ENCODE measurements at places on chromosomes 7 and 10.

- no peak for DNase-seq
Observed at GRCh38 chr10:27636816-27637215, 108.8 kb downstream of the MKX start.

DNA sequence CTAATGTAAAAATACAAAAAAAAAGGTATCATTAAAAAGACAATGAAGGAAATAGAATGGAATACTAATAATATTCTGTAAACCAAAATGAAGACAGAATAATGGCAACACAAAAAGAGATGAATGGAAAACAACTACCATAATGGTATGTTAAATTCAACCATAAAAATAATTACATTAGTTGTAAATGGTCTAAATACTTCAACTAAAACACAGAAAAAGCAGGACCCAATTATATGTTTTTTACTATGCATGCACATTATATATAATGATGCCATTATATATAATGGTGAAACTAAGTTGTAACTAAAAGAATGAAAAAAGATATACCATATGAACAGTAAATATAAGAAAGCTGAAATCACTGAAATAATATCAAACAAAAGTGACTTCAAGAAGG is 76.5 kb downstream of the CUBN start:
- DNase-seq, result no peak

DNA sequence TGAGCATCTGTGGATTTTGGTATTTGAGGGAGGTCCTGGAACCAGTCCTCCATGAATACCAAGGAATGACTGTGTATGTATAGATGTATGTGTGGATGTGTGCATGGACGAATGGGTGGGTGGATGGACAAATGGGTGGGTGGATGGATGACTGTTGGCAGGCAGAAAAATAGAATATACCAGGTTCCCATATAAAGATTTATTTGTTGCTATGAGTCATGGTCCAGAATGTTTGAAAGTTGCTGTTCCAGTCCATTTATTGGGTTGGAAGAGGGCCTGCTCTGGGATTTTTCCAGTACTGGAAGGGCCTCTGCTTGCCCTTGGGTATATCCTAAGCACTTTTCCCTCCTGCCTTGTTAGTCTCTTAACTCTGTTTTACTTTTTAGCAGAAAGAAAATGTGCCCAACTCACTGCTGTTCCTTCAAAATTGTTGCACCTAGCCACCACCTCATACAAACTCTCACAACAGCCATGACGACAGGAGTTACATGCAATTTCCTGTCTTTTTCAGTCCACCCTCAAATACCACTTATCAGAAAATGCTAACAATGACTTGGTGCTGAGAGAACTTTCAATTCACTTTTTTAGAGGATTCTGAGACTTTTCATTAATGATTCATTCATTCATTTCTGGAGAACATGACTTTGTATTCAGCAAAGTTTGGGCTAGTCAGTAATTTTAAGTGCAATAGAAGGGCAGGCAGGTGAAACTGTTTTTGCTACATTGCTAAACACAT is 108.1 kb downstream of the EEPD1 start:
- no peak for DNase-seq

GRCh38 chr7:75579899-75580298 is 87.8 kb downstream of the SPDYE5 start:
- no peak for DNase-seq

- DNase-seq, result no peak
Observed at GRCh38 chr10:103278537-103278823, 1.5 kb downstream of the INA start.

- DNase-seq, result no peak
Observed at GRCh38 chr7:141568227-141568626, 17.0 kb downstream of the AGK start.

DNA sequence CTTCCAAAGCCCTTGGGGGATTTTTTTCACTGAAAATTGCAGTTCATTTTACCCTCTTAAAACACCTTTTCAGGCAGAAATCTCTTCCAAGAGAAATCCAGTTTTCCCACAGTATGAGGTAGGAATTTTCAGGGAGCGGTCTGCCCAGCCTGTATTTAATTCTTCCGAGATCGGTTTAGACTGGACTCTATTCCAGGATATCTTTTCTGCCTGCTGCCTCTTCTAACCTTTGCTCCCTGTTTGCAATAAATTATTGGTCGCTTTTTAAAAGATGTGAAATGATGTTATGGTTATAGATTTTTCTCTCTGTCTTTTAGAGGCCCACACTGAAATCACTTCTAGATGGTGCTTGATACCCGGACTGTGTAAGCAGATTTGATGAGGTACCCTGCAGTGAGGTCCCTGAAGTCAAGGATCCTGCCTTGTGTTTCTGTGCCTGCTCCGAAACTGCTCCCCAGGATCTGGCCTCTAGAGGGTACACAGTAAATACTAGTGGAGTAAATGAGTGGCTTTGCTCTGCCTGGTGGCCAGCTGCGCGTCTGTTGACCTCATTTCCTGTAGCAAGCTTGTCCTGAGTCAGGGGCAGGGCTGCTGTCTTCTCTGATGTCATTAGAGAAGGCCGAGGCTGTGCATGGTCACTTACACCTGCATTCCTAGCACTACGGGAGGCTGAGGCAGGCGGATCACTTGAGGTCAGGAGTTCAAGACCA is 191.6 kb downstream of the FANK1 start:
- peak; percentile 38 for DNase-seq

DNA sequence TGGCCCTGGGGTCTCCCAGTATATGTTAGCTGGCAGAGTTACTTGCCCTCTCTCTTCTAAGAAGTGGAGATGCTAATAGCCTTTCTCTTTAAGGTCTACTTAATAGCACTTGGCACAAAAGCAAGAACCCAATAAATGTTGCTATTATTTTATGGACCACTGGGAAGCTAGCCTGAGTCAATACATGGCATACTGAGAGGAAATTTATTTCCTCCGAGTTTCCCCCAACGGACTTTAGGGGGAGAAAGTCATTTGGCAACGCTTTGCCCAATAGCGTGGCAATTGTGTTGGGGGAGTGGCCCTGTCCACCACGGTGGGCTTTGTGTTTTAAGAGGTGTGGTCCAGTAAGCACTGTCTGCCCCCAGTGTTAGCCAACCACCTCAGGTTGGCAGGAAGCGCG is 87.4 kb upstream of the SMNDC1 start:
- no peak for DNase-seq

DNA sequence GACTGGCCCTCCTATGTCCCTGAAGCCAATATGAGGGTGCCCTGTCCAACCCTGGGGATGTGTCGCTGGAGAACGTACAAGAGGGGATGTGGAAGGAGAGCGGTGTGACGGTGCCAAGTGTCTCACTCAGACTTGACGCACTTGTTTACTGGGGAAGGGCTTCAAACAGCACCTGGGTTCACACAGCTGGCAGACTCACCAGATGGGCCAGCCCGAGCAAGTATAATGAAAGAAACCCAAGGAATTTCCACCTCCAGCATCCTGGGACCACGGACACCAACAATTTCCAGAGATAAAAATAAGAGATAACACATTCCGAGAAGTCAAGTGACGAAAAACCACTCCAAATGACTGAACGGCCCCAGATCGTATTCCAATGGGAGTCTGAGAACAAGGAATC is 5.3 kb downstream of the ATP5MF start:
- DNase-seq, result no peak

DNA sequence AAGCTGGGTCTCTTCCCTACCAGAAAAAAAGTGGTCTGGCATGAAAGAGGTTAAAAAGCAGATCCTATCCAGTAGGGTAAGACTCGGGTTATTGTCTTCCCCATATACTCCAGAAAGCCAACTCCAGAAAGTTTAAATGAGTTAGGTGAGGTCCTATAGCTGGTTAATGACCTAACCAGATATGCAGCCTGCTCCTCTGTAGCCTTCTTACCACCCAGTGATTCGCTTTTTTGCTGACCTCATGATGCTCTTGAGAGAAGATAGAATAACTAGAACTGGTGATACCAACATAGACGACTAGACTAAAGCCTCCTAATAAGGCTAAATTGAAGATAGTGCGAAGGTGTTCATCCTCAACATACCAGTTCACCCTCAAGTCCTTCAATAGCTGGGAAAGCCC is 675 bp upstream of the GIMAP1 start:
- DNase-seq, result no peak

DNA sequence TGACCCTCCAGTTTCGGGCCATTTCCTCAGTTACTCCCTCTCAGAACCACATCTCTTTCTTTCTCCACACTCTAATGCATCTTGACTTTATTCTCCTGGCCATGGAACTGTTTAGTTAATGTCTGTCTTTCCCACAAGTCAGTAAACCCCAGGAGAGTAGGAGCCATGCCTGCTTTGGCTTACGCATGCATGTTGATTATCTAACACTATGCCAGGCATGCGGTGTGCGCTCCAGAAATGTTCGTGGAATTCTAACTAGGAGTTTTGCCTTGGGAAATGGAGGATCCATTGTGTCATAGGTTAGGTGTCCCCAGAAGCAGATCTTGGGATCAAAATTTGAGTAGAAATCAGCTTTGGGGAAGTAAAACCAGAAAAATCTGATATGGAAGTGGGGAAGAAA is 308.9 kb downstream of the GRID1 start:
- DNase-seq, result no peak

DNA sequence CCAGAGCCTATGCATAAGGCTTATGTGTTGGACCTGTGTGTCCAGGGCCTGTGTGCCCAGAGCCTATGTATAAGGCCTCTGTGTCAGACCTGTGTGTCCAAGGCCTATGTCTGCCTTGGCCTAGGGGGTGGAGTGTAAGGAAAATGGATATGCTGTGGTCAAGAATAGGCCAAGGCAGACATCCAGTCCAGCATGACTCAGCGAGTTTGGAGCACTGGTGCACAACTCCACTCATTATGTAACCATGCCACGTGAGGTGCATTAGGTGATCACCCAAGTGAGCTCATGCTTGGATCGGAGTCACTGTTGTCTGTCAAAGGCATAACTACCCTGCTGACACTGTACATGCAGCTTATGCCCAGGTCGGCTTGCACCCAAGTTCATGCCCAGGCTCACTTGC is 238.9 kb downstream of the CACNA2D1 start:
- DNase-seq, result peak; percentile 70

GRCh38 chr10:30233186-30233959 is 115.7 kb downstream of the MTPAP start:
- DNase-seq, result peak; percentile 24

DNA sequence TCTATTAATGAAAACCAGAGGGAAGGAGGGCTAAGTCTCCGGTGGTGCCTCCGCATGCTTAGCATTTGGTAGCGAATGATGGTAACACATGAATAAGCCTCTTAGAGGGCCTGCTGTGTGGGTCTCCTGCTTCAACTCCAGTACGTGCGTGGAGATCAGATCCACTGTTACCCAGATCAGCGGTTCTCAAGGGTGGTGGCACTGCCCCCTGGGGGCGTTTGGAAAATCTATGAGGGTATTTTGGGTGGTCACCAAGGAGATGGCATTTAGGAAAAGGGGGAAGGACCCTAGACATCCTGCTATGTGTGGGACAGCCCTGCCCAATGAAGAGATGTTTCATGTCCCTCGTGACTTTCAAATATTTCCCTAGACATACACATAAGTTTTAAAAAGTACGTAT is 57.1 kb upstream of the TM9SF3 start:
- DNase-seq, result no peak

GRCh38 chr7:141649137-141649864 is 52.7 kb downstream of the DENND11 start:
- no peak for DNase-seq

DNA sequence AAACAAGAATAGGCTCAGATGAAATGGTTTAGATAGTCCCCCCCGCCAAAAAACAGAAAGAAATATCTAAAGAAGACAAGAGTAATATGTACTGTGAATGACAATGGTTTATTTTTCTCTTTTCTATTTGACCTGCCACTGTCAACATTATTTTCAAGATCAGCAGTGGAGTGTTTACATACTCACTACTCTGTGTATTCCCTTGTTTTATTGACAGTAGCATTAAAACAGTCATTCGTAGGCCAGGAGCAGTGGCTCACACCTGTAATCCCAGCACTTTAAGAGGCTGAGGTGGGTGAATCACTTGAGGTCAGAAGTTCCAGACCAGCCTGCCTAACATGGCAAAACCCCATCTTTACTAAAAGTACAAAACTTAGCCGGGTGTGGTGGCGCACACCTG is 245.3 kb upstream of the SLC26A5 start:
- no peak for DNase-seq

- DNase-seq, result no peak
Observed at GRCh38 chr10:17076626-17077345, 52.8 kb downstream of the CUBN start.

GRCh38 chr7:48035967-48036478 is 680 bp downstream of the C7orf57 start:
- DNase-seq, result peak; percentile 4

DNA sequence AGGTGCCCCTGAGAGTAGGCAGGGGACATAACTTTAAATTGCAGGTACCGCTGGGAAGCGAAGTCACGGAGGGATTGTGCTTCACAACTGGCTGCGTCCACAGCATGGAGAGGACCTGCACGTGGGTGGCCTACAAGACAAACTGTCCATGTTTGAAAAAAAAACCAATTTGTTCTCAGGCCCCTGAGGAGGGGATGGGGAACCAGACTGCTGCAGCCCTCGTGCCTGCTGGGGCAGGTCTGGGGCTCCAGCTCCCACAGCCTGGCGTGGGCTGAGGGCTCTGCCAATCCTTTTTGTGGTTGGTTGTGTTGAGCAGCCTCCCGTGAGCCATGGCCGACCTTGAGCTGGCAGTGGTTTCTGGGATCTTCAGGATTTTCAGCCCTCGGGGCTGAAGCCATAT is 9.7 kb downstream of the SFRP5 start:
- DNase-seq, result no peak

- peak; percentile 29 for DNase-seq
Observed at GRCh38 chr10:114824391-114824790, 2.8 kb downstream of the FHIP2A start.

GRCh38 chr10:126475074-126475691 is 86.9 kb upstream of the ADAM12 start:
- DNase-seq, result peak; percentile 48

DNA sequence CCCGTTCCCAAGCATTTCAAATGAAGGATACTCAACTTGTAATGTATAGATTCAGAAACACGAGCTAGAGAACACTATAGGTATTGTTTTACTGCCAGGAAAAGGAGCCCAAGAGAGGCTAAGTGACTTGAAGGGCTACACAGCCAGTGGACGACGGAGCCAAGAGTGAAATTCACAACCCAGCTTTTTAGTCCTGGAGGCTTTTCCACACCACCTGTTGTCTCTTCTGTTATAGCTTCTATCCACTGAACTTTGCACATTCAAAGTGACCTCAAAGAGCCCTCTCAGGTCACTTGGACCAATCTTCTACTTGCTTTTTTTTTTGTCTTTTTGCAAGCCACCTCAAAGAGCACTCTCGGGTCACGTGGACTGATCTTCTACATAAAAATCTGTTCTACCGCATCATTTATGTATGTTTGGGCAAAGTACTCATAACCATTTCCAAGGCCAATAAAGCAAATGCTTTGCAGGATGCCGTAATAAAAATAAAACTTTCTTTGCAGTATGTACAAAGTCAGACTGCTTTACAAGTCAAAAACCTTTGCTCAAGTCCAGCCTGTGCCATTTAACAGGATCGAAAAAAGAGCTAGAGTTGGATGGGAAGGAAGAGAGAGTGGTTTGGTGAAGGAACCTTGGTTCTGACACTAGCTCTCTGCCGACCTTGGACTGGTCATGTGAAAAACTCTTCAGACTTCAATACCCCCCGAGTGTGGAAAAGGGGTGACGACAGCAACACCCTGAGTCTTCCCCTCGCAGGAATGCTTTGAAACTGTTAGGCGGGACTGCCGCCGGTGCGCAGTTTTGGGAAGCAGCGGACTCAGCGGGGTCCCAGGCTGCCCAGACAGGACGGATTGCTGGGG is 821 bp downstream of the SLC35B4 start:
- DNase-seq, result peak; percentile 25

- DNase-seq, result no peak
Observed at GRCh38 chr10:110274072-110274627, 30.6 kb downstream of the SMNDC1 start.
